KG1 (cell line): ENCODE measurements at places on chromosomes 4 and X.

GRCh38 chr4:187908079-187908561 lies 87.5 kb upstream of the ZFP42 start:
- DNase-seq = no peak

DNA sequence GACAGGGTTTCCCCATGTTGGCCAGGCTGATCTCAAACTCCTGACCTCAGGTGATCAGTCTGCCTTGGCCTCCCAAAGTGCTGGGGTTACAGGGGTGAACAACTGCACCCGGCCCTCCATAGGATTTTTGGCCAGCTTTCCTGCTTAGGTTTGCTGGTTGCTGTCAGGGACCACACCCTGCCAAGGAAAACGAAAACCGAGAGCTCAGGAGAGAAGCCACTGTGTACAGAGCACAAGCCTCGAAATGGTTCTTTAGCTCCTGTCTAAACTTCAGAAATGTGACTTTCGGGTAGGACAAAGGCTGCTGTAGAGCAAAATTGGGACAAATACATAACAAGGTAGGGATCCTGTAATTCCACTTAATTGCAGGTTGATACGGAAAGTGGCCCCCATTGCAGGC lies 146.3 kb upstream of the ATP6AP2 start:
- no peak for DNase-seq

GRCh38 chrX:7247346-7247745 lies 99.4 kb upstream of the PUDP start:
- DNase-seq = no peak

- DNase-seq = no peak
Measured at GRCh38 chr4:172232966-172233365, 419.8 kb downstream of the GALNTL6 start.

GRCh38 chrX:110409925-110410324 lies 51.3 kb downstream of the RTL9 start:
- DNase-seq = no peak

DNA sequence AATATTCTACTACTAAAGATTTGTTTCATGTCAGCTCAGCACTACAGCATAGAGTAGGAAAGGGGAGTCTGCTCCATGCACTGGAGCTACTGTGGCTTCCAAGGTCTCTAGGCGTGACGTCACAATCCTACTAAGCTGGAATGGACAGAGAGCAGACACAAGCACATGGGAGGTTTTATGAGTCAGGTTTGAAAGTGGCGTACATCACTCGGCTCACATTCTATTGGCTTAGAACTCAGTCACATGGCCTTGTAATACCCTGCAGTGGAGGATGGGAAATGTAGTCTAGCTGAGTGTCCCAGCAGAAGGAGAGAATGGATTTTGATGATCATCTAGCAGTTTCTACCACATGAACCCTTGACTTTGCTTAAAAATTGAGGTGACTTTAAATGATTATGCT lies 624.8 kb upstream of the ATOH1 start:
- DNase-seq = no peak

DNA sequence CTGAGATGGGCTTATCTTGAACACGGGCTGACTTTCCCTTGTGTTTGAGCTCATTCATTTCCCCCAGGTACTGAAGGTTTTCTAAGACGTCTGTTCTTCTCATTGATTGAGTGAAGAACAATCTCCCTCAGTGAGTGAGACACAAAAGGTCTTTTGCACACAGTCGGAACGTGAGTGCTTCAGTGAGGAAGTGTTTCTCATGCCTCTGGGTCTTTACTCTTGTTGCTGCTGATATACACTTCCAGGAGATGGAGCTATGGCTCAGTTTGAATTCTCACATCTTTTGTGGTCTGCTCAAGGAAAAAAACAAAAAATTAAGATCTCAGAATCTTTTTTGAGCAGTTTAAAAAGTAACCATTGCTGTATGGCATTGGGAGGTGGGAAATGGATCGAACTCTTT lies 981.9 kb upstream of the TENM3 start:
- DNase-seq = no peak

- DNase-seq = no peak
Measured at GRCh38 chrX:20252381-20253231, 14.1 kb downstream of the RPS6KA3 start.

DNA sequence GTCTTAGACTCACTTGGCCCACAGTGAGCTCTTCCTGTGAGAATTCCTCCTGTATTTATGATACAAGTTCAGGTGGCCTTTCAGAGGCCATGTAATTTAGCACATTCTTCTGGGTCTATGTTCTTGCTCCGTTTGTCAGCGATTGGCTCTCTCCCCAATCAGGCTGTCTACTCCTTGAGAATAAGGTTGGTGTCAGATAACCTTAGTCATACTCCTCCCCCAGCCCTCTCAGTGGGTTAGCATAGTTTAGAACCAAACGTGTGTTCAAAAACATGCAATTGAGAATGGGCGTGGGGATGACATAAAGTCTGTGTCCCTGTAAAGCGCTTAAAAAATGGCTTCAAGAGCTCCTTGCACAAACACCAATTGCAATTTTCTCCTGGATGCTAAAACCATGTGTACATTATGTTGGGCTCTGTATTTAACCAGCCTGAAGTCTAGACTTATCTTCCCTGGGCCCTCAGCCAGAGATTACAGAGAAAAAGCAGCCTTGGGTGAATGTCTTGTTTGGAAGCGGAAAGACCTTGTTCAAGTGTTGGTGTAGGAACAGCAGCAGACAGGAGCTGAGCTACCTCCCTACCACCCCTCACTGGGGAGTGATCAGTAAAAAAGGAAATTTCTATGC lies 9.9 kb upstream of the CT47C1 start:
- DNase-seq = no peak

- DNase-seq = no peak
Measured at GRCh38 chr4:40124690-40125089, 68.0 kb downstream of the N4BP2 start.

GRCh38 chrX:56499372-56499771 lies 64.1 kb upstream of the UBQLN2 start:
- no peak for DNase-seq

- no peak for DNase-seq
Measured at GRCh38 chr4:165556383-165556782, 177.6 kb downstream of the CPE start.

GRCh38 chr4:3874525-3875110 lies 108.4 kb downstream of the ADRA2C start:
- DNase-seq = no peak

GRCh38 chrX:153769158-153769864 lies 5.3 kb downstream of the PLXNB3 start:
- DNase-seq = no peak

- DNase-seq = no peak
Measured at GRCh38 chr4:56410247-56411062, 23.2 kb upstream of the AASDH start.

DNA sequence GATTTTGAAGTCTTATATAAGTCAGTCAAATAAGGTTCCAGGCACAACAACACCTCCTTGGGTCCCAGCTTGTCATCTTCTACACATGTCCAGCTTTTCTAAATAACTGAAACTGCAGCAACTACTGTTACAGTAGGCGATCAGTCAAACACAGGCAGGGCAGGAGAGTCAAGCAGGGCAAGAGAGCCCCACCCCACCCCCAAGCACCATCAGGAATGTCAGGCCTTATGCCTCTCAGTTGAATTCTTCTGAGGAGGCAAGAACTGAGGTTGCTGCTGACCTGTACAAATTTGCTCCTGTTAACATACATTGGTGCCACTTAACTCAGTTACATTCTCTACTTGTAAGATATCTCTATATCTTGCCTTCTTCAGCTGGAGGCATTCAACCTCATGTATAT lies 608.8 kb upstream of the PCDH10 start:
- DNase-seq = no peak

DNA sequence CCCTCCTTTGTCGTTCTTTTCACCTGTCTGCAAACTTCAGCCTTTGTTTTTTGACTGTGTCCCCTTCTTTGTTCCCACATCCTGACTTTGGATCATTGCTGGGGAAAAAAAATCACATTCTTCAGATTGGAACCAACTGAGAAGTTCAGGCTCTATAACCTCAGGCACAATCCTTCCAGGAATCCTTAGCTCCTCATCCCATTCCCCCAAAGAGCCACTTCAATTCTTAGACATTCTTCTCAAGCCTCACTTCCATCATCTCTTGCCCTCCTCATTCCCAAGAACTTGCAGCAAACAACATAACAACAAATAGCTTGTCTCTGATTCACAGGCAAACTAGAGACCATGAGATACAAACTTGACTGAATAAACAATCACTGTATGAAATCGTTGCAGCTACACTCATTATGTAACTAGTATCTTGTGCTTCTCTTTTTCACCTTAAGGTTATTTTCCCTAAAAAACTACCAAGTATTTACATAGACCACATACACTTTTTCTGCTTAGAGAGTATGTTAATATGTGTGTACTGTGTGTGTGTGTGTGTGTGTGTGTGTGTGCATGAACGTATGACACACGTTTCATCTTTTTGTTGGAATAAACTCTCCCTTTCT lies 26.4 kb upstream of the PGM2 start:
- no peak for DNase-seq

GRCh38 chr4:26034849-26035248 lies 120.8 kb downstream of the SMIM20 start:
- DNase-seq = no peak

DNA sequence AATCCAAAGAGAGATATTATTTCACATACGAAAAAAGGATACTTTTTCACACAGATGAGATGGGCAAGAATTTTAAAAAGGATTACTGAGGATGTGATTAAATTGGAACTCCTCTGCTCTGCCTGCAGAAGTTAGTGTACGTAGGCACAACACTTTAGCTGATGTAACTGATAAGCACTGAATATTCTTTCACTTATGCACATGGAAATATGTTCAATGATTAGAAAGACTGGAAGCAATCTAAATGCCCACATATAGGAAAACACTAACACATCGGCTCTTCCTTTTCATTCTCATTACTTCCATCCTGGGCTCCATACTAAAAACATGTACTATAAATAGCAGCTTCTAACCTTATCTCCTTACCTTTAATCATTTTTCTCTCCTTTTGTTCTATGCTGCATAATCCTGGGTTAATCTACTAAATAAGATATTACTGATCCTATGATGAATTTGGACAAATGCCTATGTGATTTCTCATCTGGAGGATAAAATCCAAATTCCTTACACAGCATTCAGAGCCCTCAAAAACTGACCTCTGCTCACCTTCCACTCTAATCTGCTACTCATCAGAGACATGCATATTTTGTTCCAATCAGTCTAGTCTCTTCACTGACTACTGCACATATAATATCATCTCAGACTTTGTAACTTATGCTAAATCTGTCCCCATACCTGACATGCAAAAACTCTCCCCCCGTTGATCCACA lies 197.8 kb downstream of the PDGFC start:
- DNase-seq = no peak

DNA sequence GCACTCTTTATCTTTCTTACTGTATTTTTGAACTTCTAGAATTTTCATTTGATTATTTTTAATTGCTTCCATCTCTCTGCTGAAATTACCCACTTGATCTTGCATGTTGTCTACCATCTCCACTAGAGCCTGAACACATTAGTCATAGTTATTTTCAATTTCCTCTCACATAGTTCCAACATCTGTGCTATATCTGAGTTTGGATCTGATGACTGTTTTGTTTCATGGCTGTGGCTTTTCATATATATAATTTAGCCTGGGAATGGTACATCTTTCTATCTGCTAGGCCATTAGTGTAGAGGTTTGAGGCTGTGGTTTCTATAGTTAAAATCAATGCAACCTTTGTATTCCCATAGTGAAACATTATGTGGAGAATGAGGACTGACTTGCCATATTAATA lies 33.2 kb downstream of the NPY2R start:
- no peak for DNase-seq

GRCh38 chr4:159071178-159071968 lies 31.5 kb upstream of the RAPGEF2 start:
- no peak for DNase-seq

DNA sequence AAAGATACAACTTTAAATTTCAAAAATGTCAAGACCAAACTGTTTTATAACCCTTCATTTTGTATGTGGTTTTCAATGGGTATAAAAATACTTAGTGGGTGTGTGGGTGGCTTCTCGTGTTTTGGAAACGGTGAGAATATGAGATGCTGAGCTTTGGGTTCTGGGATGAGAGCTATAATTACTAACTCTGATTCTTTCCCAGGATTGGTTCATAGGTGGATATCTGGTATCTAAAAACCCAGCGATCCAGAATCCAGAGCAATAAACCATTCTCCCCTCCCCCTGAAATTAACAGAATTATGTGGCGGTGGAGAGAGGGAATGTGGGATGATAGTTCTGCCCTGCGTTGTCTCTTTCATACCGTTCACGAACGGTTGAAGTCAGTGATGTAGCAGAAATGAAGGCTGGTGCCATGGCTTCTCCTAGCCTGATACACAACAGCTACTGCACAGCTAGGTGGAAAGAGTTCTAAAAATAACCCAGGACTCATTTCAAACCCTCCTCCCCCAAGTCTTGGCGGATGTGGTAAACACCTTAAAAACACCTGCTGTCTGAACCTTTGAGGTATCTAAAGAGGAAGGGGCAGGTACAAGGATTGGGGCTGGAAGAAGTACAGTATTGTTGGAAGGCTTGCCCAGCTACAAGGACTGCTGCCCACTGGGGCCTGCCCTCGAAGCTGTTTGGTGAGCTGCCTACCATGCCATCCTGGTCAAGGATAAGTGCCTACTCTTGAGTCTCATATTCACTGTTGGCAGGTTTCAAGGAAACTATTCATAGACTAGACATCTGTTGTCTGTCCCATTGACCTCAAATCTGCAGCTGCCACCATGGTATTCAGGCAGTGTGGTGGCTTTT lies 44.5 kb downstream of the SEPTIN11 start:
- no peak for DNase-seq

GRCh38 chr4:34720571-34720970 lies 1523.7 kb downstream of the ARAP2 start:
- no peak for DNase-seq

GRCh38 chrX:43618366-43619205 lies 37.5 kb upstream of the MAOA start:
- DNase-seq = no peak

- no peak for DNase-seq
Measured at GRCh38 chr4:146051223-146051622, 112.6 kb upstream of the ZNF827 start.

DNA sequence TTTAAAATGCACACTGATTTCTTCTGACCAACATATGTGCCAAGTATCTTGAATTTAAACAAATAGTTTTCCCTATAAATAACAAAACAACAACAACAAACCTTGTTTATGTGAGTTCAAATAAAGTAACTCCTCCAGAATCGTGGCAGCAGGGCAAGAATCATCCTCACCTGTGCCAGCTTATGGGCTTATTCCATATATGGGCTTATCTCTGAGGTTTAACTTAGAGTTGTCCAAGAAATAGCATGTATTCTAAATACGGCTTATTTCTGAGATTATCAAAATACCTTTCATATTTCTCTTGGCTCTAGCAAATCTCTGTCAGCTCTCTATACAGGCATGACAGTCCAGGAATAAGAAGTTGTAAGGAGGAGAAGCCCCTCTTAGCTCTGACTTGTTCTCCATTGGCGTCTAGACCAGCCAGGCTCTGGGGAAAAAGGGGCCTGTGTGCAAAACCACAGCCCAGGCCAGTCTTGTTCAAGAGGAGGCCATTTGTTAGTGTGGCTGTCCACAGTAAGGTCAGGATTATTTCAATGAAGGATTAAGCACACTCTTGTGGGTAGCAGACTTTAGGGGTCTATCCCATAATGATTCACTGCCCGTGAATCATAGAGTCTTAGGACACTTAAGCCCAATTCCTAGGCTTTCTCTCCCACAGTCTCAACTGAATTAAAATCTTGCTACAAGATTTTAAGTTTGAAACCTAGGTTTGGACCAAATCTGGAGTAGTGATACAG lies 63.2 kb downstream of the FRAS1 start:
- DNase-seq = no peak

GRCh38 chrX:66638591-66639500 lies at the start of gene EDA2R:
Gene EDA2R (minus strand): TSS chrX:66639078. CDS start chrX:66616020, 23,058 bp downstream.
- DNase-seq = no peak
